ENCODE measurements at places on chromosomes 1 and 21. TPM values are rescaled to one million over a fixed set of nuclear protein-coding genes. Genes with fewer than 3 reads are reported as not detected.

DNA sequence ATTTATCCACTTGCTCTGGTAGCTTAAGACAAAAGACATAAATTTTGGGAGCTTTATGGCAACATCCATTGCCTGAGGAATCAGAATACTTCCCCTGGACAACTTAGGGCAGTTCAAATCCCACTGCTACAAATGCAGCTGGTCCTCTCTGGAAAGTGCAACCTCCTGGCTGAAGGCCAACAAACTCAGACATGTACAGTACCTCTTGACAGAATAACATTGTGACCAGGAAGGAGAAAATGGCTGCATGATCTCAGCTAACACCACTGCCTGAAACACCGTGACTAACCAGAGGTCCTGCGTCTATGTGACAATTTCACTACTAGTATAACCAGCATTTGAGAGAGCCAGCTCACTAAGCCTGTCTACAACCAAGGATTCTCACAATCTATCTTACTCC is 218.9 kb downstream of the CRB1 start:
- peak; percentile 23 for DNase-seq

DNA sequence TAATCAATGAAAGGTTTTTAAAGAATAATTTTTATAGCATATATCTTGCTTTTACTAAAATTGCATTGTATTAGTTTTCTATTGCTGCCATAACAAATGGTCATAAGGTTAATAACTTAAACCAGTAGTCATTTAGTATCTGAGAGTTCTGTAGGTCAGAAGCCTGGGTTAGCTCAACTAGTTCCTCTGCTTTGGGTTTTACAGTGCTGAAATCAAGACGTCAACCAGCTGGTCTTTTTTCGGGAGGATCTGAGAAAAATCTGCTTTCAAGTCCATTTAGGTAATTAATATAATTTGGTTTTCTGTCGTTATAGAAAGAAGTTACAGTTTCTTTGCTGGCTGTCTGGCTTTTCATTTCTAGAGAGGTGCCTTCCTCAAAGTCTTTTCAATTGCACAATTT is 577.7 kb downstream of the MRPL39 start:
- DNase-seq = no peak

- DNase-seq = no peak
These were observed 39.1 kb upstream of the NHLH2 start for GRCh38 chr1:115879977-115880376.

DNA sequence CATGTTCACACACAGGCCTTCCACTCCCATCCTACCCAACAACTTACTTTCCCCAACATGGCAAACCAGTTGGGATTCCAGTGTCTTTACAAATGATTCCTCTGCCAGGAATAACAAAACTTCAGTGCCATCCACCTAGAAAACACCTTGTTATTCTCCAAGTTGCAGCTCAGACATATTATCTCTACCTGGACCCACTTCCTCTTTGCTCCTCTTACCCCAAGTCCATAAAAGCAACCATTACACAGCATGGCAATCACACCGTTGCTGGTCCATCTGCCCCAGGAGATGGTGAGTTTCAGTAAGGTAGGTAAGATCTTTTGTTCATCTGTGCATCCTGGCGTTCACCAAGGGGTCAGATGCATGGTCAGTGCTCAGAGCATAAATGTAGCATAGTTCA is 66.0 kb upstream of the CSF1 start:
- no peak for DNase-seq

GRCh38 chr1:224507771-224508523 is 73.3 kb upstream of the WDR26 start:
- no peak for DNase-seq

DNA sequence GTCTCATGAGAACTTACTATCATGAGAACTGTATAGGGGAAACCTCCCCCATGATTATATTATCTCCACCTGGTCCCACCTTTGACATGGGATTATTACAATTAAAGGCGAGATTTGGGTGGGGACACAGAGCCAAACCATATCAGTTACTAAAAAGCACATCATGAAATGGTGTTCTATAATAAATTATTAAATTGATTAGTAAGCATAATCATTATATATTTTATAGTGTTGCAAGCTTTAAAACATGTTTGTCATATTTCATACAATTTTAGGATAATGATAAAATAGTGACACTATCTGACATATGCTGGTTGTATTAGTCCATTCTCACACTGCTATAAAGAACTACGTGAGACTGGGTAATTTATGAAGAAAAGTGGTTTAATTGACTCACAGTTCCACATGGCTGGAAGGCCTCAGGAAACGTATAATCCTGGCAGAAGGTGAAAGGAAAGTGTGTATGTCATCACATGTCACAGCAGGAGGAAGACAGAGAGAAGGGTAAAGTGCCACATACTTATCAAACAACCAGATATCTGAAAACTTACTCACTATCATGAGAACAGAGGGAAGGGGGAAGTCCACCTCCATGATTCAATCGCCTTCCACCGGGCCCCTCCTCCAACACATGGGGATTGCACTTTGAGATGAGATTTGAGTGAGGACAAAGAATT is 539.2 kb upstream of the OLFM3 start:
- peak; percentile 25 for DNase-seq

GRCh38 chr1:107272321-107272720 is 131.5 kb downstream of the NTNG1 start:
- no peak for DNase-seq

DNA sequence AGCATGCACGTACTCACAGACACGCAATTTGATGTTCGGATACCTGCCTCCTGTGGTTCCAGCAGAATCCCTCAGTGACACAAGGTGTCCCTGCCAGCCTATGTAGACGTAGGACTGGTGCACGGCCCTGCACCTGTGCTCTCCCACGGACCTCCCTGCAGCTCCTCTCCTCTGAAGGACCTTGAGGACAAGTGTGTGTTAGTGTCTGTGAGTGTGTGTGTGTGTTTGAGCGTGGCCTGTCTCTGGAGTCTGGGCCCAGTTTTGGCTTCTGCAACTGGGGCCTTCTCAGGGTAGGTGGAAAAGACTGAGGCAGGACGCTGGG is 22.5 kb upstream of the DMBX1 start:
- DNase-seq = no peak

DNA sequence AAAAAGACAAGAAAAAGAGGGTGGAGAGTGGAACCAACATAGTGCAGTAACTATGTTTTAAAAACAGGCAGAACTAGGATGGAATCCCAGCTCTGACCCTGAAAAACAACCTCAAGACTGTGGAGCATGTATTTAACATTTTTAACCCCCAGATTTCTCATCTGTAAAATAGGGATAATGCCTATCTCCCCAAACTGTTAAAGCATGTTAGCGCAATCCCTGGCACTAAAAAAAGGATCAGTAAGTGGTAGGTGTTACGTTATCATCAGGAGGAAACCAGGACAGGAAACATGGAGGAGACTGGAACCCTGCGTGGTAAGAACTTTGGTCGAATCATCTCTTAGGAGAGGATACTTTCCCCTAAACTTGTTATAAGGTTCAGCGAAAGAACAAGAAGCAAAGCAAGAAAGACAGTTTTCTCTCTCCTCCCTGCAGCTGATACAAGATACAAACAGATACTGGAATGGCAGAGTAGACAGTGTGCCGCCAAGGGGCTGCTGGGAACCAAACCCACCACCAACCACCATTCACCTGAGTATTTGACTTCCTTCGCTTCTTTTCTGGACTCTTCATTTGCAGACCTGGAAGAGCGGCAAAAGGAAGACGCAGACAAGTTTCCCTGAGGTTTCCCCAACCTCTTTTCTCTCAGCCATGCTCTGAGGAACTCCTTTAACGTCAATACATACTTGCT is 991 bp downstream of the PYGO2 start:
- no peak for DNase-seq

DNA sequence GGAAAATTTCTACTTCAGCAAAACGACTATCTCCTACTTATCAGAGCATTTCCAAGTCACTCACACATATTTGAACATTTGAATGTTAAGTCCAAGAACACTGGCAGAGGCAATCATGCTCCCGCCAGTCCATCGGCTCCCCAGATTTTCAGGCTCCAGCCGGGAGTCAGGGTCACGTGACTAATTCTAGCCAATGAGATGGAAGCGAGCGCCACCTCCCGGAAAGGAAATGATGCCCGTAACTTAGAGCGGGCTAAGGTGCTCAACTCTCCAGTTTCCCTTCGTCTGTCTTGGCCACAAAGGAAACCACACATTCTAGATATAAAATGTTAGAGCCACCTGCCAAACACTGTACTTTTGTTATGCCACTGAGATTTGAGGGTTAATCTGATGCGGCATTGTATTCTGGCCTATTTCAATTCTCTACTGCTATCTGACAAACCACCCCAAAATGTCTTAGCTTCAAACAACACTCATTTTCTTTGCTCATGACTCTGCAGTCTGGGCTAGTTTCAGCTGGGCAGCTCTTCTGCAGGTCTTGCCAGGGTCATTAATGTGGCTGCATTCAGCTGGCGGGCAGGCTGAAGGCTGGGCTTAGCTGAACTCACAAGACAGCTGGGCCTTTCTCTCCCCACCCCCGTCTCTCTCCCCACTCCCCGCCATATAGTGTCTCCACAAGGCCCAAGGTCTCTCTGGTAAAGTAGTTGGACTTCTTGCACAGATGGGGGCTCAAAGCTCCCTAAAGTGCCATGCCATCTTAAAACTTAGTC is 16.5 kb upstream of the LHX4 start:
- DNase-seq = peak; percentile 62

DNA sequence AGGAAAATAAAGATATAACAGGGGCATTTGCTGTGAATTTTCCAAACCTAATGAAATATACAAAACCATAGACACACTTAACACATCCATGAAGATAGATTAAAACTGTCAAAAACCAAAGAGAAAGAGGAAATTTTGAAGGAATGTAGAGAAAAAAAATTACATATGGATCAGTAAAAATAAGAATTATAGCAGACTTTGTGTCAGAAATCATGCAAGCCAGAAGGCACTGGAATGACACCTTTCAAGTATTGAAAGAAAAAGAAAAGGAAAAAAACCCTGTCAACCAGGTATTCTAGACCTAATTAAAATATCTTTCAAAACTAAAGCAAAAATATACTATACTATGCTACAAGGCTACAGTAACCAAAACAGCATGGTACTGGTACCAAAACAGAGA is 125.8 kb upstream of the PALMD start:
- DNase-seq = no peak

DNA sequence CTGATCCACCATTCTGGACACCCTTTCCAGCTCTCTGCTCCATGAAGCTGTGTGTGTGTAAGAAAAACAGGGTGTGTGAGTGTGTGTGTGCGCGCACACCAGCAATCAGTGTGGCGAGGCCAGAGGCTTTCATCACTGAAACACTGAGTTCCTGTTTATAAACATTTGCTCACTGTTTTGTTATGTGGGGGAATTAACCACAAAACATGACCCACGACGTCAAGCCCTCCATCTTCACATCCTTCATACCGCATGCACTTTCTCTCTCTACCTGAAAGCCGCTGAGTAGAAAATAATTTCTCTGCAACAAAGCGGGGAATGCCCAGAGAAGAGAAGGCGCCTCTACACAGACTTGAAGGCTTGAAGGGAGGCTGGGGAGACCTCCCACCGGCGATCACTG is 148.9 kb upstream of the IRF2BP2 start:
- no peak for DNase-seq

- no peak for DNase-seq
These were observed 36.6 kb downstream of the AZIN2 start for GRCh38 chr1:33117440-33118085.

- DNase-seq = no peak
These were observed 3.8 kb downstream of the GFI1 start for GRCh38 chr1:92482665-92483609.

DNA sequence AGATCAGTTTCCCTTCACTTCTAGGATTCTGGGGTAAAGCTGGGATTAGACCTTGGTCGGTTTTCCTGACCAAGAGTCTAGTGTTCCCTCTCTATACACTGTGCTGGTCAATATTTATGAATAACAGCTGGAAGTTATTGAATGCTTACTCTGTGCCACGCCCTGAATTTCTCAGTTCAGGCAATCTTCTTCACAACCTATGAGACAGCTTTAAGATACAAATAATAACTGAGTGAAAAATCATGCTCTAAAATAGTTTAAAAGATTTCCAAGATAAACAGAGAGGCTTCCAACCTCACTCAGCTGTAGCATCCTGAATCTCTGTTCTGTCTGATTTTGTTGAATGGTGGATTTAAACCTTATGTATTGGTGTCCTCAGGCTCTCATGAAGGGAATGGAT is 72.2 kb downstream of the GNG12 start:
- no peak for DNase-seq

DNA sequence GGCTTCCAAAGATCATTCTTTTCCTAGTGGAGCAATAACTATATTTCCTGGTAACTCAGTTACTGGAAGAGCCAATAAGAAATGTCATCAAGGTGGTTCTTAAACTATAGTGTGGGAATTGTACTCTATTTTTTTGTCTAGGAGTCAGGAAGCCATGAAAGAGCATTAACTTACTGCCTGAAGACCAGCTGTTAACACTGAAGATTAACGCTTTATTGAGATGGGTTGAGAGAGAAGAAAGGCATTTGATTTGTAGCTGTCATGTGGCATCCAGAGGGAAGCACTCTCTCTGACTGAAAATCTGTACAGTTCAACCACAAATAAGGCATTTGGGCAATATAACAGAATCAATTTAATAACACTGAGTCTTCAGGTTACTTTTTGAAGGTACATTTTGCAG is 76.0 kb downstream of the DNM3 start:
- DNase-seq = no peak

DNA sequence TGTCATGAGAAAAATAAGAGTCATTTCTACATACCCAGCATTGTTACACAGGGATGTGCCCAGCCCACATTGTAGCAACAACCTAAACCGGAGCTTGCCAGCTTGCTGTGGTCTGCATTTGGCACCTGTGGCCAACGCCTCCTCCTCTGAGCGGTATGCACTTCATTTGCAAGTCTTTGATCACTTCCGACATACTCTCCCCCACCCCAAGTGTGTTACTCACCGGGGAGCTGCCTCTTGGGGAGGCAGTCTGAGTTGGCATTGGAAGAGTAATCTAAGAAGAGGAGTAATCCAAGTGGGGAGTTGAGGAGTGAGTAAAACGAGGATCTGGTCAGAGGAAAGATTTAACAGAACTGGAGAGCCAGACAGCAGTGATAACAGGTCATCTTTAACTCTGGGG is 3.8 kb downstream of the BCL9 start:
- peak; percentile 68 for DNase-seq

GRCh38 chr1:66494482-66494881 is 39.5 kb upstream of the SGIP1 start:
- no peak for DNase-seq

The SELENBP1 gene
- total RNA-seq = not detected

The FBXO2 gene
- total RNA-seq = 0.13 TPM

The ERICH3 gene
- not detected for total RNA-seq

The CACNA1S gene
- total RNA-seq = not detected

The GBP3 gene
- 21.8 TPM for total RNA-seq
